Stimulated activated naive CD4-positive, alpha-beta T cell treated with Interleukin-2 at 50 U/mL for 16 hours (primary cell): ENCODE measurements at places on chromosomes 1 and 21.
A peak's percentile ranks its signal among the peaks of the same experiment; 100 is the strongest.

GRCh38 chr1:27330786-27331185, 8.8 kb downstream of the TMEM222 start:
- no peak for DNase-seq

DNA sequence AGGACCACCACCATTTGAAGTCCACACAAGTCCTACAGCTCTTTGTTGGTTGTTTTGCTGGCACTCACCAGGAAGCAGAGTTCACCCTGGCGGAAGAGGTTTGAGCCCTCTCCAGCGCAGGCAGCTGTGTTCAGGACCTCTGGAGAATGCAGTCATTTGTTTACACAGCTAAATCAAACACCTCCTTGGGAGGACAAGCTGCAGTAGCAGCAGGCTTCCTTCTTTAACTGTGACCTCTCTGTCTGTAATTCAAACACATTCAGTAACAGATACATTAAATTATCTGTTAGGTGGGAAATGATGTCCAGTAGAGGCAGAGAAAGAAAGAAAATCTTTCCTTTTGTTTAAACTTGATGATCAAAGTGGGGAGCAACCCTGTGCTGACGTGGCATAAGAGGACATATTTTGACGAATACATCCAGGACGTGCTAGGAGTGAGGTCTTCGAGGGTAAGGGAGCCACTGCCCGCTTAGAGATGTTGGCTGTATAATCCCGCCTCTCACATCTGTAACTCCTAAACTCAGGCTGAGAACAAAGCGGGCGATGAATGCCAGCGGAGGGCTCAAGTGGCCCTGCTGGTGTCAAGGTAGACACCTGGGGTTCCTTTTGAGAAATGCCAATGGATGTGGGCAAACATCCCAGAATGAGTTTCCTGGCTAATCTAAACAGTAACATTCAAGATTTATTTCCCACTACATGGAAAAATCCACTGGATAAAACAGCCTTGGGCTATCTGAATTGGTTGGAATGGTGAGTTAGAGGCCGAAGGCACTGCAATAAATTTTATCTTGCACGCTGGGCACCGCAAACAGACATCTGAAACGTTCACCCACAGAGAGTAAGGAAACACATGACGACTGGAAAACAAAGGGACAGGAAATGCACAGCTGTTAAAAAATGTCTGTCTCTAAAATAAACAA, 51.7 kb downstream of the ABCA4 start:
- no peak for DNase-seq

- no peak for DNase-seq
Measured at GRCh38 chr1:1318131-1318652, 6.3 kb downstream of the INTS11 start.

- DNase-seq = no peak
Measured at GRCh38 chr1:163834778-163835177, 513.0 kb downstream of the NUF2 start.

DNA sequence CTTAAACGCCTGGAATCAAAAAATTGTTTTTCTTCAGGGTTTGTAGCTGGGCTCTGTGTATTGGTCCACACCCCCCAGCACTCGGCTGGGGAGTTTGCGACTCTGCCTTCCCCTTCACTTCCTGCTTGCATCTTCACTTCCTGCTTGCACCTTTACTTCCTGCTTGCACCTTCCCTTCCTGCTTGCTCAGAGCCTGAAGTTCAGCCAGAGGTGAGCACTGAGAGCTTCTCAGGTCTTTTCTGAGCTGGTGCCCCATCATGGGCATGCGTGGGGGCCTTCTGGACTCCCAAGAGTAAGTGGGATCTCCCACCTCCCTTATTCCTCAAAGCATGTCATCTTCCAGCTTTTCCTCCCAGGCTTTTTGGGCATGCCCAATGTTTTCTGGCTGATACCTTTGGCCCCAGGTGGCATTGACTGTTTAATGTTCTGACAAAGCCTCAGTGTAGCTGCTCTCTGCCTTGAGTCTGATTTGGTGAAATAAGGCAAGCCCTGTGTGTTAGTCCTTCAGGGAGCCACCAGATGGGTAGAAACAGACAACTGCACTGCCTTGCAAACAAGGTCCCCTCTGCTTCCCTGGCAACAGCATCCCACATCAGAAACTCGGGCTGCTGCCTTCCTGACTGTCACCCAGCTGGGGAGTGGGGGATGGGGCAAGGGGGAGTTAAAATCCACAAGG, 3.5 kb downstream of the KRTAP10-2 start:
- no peak for DNase-seq

- DNase-seq = no peak
Measured at GRCh38 chr1:21763694-21764419, 19.1 kb downstream of the USP48 start.

DNA sequence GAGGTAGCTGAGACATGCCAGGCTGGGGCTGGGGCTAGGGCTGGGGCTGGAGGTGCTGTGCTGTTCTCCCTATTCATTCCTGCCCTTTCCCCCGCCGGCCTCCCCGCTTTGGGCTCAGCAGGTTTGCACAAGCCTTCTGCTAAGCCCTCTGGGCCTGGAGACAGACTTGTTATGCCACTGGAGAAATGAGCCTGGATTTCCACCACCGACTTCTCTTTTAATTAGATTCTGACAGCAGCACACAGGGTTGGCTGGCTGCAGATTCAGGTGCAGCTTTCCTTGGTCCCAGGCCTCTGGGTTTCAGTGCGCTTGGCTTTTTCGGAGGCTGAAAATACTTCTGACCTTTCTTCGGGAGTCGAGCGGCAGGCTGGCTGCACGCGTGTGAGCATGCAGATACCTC, 71.5 kb upstream of the ACTL8 start:
- DNase-seq = no peak

GRCh38 chr1:219329578-219329977, 155.9 kb downstream of the LYPLAL1 start:
- no peak for DNase-seq

- DNase-seq = no peak
Measured at GRCh38 chr1:208569181-208569580, 325.0 kb upstream of the PLXNA2 start.

DNA sequence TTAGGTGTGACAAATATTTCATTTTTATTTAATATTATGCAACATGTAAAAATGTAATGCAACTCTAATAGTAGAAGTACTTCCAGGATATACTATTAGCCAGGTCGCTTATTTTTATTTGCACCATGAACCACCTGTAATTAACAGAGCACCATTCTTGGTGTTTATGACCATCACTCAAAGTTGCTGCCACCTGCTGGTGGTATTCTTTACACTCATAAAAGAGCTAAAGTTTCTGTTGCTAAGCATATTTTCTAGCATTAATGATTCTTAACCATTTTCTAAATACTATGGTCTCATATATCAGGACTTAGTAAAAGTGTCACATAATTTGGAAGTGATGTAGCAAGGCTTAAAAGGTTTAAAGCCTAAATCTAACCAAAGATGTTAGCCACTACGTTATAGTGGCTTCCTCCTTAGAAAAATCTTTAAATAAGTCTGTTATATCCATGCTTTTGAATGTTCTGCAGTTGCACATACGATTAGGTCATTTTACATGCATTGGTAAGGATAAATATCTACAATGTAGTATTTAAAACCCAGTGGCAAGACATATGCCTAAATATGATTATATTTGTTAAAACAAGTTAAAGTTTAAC, 244.5 kb downstream of the NEGR1 start:
- DNase-seq = no peak

- no peak for DNase-seq
Measured at GRCh38 chr1:206788487-206789050, 16.3 kb upstream of the IL10 start.

GRCh38 chr1:215526147-215526845, 40.8 kb upstream of the KCTD3 start:
- DNase-seq = no peak

DNA sequence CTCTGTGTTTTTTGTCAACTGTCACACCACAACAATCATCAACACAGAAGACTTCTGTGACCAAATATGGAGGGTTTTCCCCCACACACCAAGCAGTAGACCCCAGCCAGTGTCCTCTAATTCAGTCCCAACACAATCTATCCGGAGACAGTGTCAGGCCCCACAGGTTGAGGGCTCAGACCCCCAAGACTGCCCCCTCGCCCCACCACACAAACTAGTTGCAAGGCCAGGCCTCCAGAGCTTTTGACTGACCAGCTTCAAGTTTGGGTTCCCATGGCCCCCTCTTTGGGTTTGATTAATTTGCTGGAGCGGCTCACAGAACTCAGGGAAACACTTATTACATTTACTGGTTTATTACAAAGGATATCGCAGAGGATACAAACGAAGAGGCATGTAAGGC, 37.2 kb downstream of the NEK2 start:
- DNase-seq = no peak

DNA sequence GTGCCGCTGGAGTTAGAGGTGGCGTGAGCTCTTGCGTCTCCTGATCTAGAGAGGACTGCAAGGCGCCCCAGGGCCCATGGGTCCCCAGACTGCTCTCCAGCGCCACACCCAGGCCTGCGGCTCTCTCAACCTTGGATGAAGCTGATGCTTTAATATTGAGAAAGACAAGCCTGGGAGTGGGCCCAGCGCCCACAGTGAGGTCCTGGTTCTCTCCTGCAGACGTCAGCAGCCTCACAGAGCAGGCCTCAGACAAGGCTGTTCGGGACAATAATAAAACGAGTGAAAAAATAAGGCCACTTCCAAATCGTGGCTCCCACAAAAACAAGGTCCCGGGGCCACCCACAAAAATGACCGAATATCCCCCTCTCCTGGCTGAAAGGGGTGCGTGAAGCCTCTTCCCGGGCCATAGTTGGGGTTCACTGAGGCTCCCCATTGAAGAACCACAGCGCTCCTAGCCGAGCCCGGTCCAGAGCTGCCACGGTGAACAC, 6.0 kb upstream of the DNMT3L start:
- DNase-seq = peak; percentile 2

GRCh38 chr1:224273641-224274040, 56.3 kb downstream of the NVL start:
- DNase-seq = no peak

- DNase-seq = no peak
Measured at GRCh38 chr1:234119431-234119830, 215.0 kb downstream of the SLC35F3 start.

DNA sequence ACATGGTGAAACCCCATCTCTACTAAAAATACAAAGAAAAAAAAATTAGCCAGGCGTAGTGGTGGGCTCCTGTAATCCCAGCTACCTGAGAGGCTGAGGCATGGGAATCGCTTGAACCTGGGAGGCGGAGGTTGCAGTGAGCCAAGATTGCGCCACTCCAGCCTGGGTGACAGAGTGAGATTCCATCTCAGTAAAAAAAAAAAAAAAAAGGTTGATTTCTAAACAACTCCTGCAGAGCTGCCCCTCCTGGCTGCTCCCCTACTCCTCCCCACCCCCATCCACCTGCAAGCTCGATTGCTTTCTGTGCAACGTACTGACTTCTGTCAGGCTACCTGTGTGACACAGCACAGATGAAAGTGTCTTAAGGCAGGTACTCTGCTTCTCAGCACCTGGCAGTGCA, 13.3 kb downstream of the ETV3L start:
- DNase-seq = no peak

DNA sequence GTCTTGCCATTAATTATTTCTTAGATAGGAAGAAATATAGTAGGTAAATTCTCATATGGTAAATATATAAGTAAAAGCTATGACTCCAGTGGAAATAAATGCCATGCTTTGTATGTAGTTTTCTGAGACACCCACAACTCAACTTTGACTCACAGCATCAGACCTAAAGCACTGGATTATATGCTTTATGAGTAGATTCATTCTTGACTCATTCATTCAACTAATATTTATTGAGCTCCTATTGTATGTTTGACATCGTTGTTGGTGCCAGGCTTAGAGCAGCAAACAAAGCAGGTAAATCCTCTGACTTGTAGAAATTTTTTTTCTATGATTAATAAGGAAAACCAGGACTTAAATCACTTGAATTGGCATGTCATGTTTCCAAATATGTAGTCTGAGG, 211.4 kb downstream of the PTPRC start:
- no peak for DNase-seq

- no peak for DNase-seq
Measured at GRCh38 chr21:37300114-37300751, 33.1 kb upstream of the VPS26C start.

DNA sequence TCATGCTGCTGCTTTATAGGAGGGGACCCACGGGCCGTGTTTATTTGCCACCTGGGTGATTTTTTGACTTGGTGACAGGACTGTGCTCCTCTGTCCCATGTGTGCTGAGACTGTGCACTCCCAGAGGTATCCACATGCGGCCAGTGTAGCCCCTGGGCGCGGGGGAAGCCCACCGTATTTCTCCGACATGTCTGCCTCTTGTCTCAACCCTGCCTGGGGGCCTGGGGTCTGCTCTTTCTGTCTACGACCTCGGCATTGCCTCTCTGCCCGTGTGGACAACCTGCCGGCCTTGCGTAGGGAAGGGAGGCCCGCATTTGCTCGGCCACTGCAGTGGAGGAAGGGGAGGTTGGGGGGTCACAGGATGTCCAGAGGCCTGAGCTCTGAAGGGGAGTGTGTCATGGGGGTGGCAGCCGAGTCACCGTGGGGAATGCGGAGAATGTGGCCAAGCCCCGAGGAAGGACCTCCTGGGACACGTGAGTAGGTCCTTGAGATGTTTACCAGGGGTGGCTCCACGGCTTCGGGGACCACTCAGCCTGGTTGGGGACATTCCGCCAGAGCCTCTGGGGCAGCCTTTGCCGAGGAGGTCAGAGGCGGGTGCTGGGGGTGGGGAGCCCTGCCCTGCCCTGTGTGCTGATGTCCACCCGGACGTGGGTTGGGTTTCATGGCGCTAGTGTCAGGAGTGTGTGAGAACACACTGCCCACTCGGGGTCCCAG, 11.0 kb downstream of the PRKCZ start:
- DNase-seq = no peak

GRCh38 chr1:85554630-85555327, 25.8 kb upstream of the CCN1 start:
- no peak for DNase-seq

DNA sequence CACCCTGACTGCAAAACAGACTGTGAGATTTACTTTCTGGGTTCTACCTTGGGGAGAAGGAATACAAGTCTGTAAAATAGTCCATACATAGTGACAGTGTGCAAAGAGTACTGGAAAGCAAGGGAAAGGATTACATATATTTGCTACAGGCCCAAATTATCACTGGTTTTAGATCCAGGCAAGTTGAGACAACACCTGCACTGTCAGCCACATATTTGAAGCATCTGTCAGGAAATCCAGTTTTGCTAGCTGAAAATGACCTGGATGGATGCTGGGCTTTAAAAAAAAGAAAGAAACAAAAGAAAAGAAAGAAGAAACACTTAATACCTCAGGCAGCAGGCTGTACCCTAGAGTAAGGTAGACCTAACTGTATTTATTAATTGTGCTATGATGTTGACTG, 23.9 kb upstream of the SPRR2G start:
- no peak for DNase-seq

- no peak for DNase-seq
Measured at GRCh38 chr1:96583903-96584302, 137.7 kb upstream of the PTBP2 start.

DNA sequence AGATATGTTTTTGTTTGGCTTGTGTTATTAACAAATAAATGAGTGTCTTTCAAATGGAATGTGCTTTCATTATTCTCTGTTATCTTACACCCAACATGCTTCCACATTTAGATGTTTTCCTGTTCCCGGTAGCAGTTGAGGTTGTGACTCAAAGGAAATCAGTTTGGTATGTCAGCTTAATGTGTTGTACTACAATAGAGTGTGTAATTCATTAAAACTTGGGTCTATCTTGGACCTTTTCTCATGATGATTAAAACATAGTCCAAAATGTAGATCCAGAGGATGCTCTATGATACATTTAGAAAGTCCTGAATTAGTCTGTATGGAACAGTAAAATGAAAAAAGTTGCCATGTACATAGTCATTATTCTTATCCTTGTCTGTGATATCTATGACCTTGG, 26.7 kb downstream of the RTCA start:
- no peak for DNase-seq

GRCh38 chr1:115647507-115647906, 5.7 kb downstream of the VANGL1 start:
- DNase-seq = no peak
